ENCODE measurements at places on chromosomes 5 and 9.
A peak's percentile ranks its signal among the peaks of the same experiment; 100 is the strongest.

GRCh38 chr5:104048231-104048630 lies 485.6 kb upstream of the NUDT12 start:
- no peak for DNase-seq

- DNase-seq = no peak
Observed at GRCh38 chr5:155116456-155117251, 103.1 kb downstream of the KIF4B start.

DNA sequence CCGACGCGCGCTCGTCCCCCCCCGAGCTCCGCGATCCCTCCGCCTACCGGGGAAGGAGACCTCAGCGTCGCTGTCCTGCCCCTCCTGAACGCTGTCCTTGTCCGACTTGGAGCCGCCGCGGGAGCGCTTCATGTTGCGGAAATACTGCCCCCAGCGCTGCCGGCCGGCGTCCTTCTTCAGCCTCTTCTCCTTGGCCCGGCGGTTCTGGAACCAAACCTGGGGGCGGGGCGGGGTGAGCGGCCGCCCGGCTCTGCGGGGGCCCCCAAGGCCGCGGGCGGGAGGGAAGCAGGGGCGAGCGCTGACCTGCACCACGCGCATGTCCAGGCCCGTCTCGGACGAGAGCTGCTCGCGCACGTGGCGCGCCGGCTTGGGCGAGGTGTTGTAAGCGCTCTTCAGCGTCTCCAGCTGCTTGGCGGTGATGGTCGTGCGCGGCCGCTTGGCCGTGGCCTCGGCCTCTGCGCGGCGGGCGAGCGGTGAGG lies 6.3 kb downstream of the LHX3 start:
- no peak for DNase-seq

GRCh38 chr5:142115937-142116614 lies 7.5 kb downstream of the NDFIP1 start:
- no peak for DNase-seq

DNA sequence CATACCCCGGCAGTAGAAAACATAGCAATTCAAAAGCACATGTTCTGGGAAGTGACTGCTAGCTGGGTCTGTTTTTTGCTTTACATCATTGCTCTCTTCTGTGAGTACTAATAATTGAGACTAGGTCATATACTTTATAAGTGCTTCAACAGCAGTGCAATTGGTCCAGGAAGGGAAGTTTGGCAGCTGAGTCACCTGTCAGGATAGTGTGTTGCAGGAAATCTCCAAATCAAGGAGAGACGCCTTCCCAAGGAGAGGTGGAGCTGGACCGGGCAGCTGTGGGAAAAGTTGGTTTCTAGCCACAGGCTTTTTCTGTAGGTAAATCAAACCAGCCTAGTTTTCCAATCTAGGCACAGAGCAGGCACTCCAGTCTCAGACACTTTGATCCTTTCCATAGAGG lies 330.1 kb downstream of the ENC1 start:
- DNase-seq = peak; percentile 83

DNA sequence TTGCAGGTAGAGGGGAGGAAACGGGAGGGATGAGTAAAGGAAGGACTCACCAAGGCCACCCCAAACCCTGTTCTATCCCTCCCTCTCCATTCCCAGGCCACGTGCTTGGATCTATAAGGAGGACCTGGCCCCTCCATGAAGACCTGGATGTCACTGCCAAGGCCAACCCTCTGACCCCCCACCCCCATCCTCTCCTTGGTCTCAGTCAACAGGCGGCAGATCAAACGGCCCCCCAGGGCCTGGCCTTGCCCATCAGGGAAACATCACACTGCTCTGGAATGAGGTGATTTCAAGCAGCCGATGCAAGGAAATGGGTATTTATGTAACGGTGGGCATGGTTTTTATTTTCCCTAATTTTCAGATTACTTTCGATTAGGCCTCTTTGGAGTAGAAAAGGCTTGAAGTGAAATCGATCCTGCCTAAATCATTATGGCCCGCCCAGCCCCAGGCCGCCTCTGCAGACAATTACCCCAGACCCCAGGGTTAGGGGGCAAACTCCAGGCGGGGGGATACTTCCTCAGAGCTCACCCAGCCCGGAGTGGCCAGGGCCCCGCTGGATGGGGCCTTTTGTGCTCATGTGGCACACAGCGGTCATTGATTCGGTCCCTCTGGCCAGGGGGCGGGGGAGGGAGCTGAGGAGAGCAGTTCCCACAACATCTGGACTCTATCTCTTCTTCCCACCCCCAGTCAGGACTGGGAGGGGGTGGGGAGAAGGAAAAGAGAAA lies 125.3 kb downstream of the PHF2 start:
- DNase-seq = peak; percentile 38

DNA sequence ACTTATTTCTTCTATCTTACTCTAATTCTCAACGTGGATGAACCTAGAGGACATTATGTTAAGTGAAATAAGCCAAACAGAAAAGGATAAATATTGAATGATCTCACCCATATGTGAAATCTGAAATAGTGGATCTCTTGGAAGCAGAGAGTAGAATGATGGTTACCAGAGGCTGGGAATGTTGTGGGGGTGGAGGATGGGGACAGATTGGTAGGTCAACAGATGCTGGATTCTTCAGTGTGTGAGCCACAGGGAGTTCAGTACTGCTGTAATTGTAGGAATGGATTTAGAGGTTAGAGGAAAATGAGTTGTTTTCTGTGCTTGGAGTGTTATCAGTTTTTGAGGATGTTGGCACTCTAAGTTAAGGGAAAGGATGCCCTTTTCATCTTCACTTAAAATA lies 190.6 kb downstream of the FBXL7 start:
- DNase-seq = no peak

- DNase-seq = no peak
Observed at GRCh38 chr5:39396843-39397242, 27.9 kb downstream of the DAB2 start.

DNA sequence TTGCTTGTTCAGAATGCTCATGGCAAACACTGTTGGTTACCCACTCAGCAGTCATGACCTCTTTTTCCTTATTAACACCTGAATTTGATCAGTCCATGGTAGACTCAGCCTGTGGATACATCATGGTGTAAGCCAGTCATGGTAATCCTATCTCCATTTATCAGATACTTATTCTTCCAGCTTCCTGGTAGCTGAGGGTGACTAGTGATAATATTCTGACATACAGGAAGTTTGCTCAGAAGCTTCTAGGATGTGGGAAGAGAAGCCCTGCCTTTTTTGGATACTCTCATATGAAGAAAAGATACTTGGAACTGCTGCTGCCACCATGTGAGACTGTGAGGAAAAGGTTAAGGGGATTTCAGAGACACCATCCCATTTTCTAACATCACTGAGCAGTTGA lies 7.3 kb downstream of the GDA start:
- no peak for DNase-seq

DNA sequence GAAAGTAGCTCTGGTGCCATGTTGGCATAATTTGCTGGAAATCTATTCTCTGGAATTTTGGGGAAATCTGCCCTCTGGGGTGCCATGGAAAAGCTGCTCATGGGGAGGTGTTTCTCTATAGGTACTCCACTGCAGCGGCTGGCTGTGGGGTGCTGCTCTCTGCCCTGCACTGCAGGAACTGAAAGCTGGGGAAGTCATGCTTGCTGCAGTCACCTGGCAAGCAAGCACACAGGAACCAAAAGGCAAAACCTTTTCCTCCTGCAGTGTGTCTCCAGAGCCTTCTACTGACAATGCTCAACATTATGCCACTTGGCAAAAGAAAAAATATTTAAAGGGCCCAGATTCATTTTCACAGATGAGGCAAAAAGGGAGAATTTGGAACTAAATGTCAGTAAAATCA lies 25.8 kb upstream of the CARNMT1 start:
- no peak for DNase-seq

- peak; percentile 87 for DNase-seq
Observed at GRCh38 chr9:110015759-110016158, 192.2 kb downstream of the C9orf152 start.

DNA sequence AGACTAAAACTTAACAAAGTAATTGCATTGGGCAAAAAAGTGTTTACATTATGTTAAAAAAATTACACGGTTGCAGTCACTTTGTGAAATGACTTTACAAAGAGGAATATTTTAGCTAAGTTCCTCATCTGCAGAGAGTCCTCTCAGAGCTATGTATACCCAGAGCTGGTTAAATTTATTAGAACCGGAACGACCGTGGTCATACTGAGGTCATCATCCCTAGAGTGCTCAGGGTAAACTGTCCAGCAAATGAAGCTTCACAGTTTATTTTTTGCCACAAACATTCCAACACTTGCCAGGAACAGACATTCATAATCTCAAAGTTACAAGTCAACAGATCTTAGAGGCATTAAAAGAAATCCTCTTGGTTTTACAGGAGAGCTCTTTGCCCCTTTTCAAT lies 897 bp downstream of the ROPN1L start:
- no peak for DNase-seq

DNA sequence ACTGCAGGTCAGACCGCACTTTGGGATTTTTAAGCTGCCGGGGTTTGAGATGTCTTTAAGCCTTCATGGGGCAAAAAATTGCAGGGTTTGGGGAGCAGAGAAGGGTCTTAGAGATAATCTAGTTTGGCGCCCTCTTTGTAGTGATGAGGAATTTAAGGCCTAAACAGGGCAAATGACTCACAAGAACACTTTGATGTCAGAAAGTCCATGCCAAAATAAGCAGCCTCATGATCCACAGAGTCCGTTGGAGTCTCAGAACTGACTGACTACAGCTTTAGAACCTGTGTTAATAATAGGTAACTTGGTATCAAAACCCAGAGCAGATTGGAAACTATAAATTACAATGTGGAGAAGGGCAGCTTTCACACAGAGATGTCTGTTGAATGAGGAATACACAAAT lies 35.9 kb upstream of the PTGS1 start:
- no peak for DNase-seq

DNA sequence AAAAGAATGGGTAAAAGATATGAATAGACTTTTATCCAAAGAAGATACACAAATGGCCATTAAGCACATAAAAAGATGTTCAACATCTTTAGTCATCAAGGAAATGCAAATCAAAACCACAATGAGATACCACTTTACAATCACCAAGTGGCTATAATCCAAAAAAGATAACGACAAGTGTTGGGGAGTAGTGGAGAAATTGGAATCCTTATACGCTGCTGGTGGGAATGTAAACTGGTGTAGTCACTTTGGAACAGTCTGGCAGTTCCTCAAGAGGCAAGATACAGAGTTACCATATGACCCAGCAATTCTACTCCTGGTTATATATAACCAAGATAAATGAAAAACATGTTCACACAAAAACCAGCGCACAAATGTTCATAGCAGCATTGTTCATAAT lies 234.9 kb downstream of the SPATA31D1 start:
- DNase-seq = no peak

GRCh38 chr5:79512049-79512448 lies 1.9 kb downstream of the HOMER1 start:
- no peak for DNase-seq

DNA sequence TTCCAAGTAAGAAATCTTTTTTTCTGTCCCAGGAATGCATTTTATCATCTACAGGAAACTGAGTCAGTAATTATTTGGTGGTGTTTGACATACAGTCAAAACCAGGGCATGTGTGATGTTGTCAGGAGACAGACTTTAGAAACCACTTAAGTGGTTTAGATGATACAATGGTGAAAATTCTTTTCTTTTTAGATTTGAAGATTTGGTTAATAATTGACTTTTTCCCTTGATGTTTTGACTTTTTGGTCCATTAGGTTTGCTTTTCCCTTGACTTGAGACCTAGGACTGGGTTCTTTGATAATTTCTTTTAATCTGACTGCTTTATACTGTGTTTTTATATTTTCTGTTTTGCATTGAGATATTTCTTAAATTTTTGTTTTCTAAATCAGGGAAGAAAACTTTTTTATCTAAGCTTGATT lies 85.2 kb downstream of the RASGRF2 start:
- DNase-seq = no peak

DNA sequence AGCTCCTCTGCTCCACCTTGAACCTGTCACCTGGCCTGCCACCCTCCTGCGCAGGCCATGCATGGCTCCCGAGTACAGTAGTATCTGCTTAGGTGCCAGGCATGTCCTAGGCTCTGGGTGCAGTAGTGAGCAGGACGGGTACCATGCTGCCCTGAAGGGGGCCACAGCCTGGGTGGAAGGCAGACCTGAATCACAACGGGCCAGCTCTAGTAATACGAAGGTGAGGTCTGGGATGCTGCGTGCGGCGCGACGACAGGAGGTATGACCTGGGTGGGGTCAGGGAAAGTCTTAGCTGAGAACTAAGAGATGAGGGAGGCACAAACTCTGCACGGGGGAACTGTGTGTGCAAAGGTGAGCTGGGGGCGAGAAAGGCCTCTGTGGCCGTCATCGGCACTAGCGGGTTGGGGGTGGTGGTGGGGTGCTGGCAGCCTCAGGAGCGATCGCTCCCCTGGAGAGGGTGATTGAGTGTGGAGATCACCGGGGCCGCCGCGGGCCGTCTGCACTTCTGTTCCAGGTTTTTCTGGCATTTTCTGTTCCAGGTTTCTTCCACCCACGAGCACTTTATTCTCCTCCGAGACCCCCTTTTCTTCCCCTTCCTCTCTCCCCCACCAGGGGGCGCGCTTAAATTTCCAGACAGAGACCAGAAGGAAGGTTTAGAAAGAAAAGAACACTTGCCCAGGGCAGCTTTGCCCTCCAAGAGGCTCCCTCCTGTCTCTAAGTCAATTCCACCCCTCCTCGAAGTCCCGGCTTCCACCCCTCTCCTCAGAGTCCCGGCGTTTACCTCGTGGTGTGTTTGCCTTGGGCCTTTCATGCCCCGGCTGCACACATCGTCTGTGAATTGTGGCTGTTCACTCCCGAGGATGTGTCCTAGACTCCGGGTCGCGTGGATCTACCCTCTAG lies 15.1 kb downstream of the PDLIM4 start:
- peak; percentile 91 for DNase-seq

DNA sequence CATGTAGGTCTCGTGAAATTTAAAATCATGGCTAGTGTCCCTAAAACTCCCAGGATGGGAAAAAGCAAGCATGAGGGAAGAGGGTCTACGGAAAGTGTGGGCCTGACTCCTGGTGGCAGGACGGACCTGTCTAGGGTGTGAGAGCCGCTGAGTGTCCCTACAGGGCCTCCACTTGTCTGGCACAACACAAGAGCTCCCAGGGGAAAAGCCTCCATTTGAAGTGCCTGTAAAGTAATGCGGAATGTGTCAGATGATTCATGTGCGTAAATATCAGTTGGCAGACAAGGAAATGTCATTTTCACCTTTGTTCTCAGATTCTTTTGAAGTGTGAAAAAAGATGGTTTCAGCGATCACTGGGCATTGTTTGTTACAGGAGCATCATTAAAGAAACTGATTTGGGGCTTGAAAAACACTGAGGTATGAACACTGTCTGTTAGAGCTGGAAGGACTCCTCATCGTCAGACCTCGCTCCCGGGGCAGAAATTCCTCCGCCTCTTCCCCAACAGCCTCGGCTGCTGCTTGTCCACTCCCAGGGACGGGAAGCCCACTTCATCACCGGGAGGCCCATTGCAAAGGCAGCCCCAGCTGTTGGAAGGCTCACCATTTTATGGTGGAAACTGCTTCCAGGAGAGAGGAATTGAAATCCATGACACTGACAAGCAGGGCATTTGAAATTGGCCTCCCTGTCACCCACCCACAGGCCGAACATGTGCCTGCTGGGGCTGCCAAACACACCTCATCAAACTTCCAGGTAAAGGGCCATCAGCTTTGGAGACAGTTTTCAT lies 240.8 kb downstream of the FSTL4 start:
- DNase-seq = peak; percentile 45

GRCh38 chr9:127455324-127455992 lies 4.1 kb downstream of the LRSAM1 start:
- no peak for DNase-seq

Measured in islet precursor cell (in vitro differentiated cells).